Adrenal gland (tissue), 19 donors: ENCODE measurements at places on chromosomes 1 and 21.
A peak's percentile ranks its signal among the peaks of the same experiment; 100 is the strongest.

DNA sequence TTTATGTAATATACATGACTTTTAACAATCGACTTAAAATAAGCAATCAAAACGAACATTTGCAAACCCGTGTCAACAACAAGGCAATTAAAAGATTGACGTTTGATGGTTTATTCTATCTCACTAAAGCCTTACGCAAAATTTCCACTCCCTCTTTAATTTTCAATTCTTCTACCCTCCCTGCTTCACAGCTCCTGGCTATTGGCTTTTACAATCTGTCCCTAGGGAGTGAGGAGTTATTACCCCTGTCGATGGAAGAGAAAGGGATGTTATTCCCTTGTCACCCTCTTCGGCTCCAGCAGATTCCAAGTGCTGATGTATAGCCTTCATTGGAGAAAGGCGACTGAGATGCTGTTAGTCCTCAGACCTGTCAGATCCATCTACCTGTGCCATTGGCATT is 161.3 kb downstream of the ZNF281 start:
- DNase-seq = no peak

DNA sequence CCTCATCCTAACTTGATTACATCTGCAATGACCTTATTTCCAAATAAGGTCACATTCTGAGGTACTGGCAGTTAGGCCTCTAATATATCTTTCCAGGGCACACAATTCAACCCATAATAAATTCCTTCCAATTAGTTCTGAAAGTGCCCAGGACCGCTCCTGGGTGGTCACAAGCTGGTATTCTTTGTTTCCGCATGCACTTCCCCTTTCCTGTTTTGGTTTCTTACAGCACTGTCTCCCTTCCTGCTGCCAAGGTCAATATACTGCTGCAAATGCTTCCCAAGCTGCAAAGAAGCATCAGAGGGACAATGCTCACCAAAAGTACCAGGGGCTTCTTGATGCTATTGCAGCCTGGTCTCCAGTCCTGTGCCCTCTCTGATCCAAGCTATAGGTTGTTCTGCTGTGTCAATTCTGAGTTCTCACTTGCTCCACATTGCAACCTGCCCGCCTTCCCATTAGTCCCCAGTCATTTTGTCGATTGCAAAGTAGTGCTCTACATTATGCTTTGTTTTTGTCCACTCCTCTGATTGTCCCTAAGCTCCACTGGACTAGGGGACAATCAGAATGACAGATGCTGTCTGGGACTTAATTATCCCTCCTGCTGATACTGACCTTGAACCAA is 13.9 kb upstream of the XPR1 start:
- no peak for DNase-seq

GRCh38 chr1:184289825-184290550 is 96.8 kb upstream of the C1orf21 start:
- DNase-seq = no peak

GRCh38 chr1:23524716-23525401 is 6.2 kb downstream of the E2F2 start:
- DNase-seq = no peak

- no peak for DNase-seq
These were observed 66.7 kb downstream of the BARHL2 start for GRCh38 chr1:90650401-90650800.

DNA sequence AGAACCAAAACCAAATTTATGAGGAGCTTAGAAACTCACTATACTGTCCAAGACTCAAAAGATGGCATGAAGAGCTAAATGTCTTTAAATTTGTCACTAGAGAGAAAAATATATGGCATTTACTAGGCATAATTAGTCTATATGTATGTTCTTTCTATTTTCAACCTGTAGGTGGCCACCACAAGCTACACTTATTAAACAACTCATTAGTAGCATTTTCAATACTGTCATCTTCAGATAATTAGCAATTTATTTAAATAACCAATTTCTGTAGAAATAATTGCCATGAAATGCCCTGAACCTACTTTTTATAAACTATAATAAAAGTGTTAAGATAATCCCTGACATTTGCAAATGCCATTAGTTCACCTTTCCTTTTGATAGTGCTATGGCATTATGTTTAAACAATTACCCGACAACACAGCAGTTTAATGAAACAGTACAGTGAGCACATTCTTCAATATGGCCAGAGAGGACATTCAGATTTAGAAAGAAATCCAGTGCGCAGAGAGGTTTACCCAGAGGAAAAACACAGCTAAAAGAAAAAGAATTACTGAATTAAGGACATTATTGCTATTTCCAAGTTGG is 522.5 kb downstream of the PTBP2 start:
- no peak for DNase-seq

- peak; percentile 49 for DNase-seq
These were observed 625.8 kb upstream of the ADGRL2 start for GRCh38 chr1:81174811-81175476.

- no peak for DNase-seq
These were observed 20.4 kb upstream of the ITLN2 start for GRCh38 chr1:160975026-160975425.

DNA sequence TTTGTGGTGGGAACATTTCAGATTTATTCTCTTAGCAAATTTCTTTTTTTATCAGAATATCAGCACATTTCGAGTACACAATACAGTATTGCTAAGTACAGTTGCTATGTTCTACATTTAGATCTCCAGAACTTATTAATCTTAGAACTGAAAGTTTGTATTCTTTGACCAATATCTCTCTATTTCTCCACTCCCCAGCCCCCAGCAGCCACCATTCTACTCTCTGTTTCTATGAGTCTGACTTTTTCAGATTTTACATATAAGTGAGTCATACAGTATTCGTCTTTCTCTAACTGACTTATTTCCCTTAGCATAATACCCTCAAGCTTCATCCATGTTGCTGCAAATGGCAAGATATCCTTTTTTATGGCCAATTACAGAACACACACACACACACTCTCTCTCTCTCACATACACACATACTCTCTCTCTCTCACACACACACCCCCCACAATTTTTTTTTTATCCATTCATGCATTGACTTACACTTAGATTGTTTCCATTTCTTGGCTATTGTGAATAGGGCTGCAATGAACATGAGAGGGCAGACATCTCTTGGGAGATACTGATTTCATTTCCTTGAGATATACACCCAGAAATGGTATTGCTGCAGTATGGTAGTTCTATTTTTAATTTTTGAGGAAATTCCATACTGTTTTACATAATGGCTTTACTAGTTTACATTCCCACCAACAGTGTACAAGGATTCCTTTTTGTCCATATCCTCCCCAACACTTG is 15.7 kb downstream of the RPTN start:
- DNase-seq = no peak

GRCh38 chr1:244104309-244105060 is 53.4 kb downstream of the ZBTB18 start:
- no peak for DNase-seq

DNA sequence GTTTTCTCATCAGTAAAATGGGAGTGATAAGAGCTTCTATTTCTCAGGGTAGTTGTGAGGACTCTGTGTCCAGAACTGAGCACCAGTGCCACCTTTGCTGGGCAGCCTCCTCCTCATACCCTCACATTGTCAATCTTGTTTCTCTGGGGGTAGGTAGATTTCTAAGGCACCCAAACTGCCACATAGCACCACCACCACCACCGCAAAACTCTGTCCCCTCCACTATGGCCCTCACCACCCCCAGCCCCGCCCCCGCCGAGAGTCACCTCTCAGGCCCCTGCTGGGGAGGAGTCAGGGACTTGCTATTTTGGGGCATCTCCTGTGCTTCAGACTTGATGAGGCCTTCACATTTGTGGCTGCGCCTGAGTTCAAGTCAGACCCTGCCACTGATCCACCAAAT is 549.2 kb downstream of the PTPRU start:
- no peak for DNase-seq

DNA sequence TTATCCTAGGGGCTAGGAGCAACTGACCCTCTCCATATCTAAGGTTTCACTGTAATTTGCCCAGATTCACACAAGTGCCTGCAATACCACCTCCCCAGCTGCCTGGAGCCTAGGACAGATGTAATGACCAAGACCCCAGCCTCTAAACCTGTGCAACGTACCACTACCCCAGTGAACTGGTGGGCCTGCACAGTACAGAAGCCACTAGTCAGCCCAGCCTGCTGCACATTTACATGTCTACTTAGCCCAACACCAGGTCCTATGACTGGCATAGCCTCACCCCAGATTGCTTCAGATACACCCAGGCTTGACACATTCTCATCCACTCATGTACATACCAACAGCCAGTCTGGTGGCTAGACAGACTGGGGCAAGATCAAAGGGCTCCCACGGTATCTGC is 1336.6 kb downstream of the BRINP3 start:
- no peak for DNase-seq

GRCh38 chr1:56370513-56370912 is 208.8 kb downstream of the PLPP3 start:
- no peak for DNase-seq

- DNase-seq = no peak
These were observed 54.0 kb downstream of the CLIC6 start for GRCh38 chr21:34722684-34723300.

DNA sequence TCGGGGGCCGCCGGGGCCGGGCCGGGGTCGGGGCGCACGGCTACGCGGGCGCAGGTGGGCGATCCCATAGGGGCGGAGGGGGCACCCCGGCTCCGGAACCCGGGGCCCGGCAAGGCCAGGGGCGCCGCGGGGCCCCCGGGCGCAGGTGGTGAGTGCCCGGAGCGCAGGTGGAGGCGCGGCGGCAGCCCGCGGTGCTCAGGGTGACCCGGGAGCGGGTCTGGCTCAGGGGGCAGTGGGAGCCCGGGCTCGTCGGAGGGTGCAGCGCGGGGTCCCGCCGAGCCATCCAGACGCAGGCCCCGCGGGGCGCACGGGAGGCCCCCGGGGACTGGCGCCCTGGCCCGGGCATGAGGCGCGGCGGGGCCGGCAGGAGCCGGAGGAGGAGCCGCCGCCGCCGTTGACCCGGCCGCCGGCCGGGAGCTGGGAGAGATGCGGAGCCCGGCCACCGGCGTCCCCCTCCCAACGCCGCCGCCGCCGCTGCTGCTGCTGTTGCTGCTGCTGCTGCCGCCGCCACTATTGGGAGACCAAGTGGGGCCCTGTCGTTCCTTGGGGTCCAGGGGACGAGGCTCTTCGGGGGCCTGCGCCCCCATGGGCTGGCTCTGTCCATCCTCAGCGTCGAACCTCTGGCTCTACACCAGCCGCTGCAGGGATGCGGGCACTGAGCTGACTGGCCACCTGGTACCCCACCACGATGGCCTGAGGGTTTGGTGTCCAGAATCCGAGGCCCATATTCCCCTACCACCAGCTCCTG is 489 bp downstream of the CELSR2 start:
- no peak for DNase-seq

- no peak for DNase-seq
These were observed 66.6 kb downstream of the PUM1 start for GRCh38 chr1:30998887-30999286.

DNA sequence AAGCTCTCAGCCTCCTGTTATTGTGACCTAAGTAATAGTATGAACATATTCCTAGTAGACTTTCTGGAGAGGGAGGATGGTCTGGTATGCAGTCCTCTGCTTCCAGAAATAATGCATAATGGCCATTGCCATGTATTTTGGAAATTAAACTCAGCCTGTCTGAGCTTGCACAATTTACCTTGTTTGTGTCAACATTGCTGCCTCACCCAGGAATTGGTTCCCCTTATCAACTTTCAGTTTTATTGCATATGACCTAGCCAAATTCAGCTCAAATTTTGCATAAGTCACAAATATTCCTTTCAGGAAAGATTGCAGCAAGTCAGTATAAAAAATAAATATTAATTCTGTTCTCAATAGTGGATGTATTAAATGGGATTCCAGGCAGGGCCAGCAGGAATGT is 101.9 kb upstream of the SLC5A9 start:
- no peak for DNase-seq

- DNase-seq = peak; percentile 62
These were observed 51.3 kb upstream of the CXADR start for GRCh38 chr21:17461582-17461981.

DNA sequence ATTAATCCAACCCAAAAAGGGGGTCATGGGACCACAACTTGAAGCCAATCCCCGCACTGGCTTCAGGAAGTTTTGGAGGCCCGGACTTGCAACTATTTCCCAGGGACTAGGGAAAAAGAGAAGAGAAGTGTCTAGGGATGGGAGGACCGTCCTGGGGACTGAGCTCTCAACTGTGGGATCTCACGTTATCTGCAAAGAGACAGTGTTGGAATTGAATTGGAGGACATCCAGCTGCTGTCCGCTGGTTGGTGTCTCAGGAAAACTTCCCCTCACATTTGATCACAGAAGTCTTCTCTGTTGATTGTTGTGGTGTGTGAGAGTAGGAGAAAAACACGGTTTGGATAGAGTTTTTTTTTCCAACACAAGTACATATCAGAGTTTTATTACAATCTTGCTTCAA is 46.2 kb upstream of the CITED4 start:
- DNase-seq = no peak

- no peak for DNase-seq
These were observed 207.2 kb downstream of the PTGER3 start for GRCh38 chr1:70840260-70840953.

DNA sequence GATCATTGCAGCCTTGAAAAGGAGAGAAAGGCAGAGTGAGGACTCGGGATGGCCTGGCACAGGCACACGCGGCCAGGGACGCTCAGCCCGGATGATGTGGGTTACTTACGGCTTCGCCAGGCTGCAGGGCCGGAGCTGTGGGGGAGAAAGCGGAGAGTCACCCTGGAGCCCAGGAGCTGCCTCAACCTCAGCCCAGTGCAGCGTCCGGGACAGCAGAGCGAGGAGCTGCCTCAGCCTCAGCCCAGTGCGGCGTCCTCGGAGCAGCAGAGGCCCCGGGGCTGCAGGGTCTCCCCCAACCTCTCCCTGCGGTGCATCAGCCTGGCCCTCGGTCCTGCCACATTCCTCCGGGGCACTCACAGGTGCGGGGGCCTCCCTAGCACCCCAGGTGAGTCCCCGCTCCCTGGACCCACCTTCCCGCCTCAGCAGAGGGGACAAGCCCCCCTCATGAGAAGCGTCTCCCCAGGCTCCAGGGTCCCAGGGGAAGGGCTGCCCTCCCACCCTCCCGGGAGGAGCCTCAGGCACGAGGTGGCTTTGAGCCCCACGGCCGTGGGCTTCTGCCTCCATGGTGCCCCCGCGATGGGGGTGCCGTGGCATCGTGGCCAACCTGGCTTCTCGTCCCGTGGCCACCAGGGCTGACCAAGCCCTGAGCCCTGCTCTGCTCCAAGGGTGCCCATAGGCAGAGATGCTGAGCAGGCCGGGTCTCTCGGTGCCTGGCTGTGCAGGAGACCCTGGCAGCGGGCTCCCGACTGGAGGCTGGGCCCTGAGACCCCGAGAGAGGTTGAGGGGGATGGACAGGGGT is 10.5 kb upstream of the RNF223 start:
- DNase-seq = peak; percentile 15
